Stimulated activated naive CD4-positive, alpha-beta T cell (primary cell): ENCODE measurements at places on chromosomes 12 and 14.

- DNase-seq = no peak
These were observed 1.7 kb upstream of the C12orf43 start for GRCh38 chr12:121017966-121018491.

- no peak for DNase-seq
These were observed 365.9 kb upstream of the NOVA1 start for GRCh38 chr14:26963711-26964110.

DNA sequence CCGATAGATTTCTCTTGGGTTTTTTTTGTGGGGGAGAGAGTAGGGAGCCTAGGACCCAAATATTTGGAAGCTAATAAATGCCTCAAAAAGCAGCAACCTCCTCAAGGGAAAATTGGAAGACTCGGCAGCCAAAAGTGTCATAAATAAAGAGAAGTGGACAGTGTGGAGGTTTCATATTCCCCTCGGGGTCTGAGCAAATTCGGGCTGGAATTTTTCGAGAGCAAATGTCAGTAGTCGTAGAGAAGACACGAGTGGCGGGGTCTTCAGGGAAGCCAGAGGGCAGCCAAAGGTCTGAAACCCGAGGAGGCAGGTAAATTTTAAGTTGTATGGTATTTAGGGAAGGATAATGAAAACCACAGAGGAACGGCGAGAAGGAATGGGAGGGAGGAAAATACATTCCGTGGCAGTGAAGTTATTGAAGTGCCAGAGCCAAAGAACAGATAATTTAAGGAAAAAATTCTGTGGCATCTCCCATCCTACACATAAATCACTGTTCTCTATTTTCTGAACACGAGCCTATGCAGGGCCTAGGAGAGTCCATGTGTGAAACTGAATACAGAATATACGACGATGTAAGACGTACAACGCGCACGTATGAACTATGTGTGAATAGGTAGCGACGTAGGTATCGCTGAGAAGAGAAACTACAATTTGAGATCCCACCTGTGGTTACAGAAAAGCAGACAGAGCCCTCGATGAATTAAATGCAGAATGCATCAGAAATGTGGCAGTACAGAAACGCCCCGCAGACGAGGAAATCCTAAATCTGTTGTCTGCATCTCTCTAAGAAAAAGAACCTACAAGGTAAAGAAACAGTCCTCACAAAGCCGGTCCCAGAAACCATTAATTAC is 12.9 kb downstream of the BCL11B start:
- peak; percentile 66 for DNase-seq

DNA sequence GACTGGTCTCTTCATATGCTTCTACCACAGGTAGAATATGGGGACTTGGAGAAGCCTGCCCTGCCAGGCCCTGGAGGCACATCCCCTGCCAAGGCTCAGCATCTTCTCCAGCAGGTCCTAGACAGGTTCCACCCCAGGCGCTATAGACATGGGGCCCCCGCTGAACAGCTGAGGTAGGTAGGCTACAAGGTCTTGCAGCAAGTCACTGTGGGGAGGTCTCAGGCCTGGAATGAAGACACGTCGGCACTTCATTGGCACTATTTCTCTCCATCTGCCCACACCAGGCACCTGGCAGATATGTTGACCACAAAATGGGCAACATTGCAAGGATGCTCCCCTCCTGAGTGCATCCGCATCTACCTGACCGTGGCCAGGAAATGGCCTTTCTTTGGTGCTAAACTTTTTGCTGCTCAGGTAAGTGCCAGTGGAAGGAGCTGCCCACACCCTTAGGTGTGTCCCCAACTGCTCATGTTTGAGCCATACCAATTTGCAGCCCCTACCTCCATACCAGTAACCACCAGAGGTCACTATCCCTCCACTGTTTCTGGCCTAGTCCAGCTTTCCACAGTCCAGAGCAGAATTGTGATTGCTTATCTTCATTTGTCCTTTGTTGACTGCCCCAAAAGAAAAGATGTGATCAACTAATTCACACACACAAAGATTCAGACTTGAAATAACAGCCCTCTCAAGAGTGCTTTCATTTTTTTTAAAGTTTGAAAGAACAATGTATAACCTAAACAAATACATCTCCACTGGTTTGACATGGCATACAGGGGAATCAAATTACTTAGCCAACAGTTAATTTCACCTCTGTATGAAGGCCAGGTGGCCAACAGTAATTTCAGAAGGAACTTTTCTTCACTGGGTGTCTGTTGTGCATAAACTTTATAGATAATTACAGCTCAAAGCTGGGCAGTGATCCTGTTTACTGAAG is 16.1 kb downstream of the PIGH start:
- DNase-seq = no peak

DNA sequence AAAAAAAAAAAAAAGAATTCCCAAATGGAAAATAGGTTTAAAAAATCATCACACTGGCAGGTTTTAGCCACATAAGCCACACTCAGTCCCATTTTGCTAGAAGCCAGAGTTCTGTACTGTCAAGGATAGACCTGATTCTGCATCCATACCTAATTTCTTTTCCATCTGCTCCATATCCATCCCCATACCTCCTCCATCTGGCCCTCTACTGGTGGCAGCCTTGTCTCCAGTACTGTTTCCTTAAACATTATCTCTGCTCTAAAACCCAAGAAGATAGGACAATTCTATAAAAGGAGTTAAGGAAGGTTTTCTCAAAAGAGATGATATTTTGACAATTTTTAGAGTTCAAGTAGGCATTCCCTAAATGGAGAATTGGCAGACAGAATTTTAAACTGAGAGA is 26.0 kb upstream of the RXYLT1 start:
- no peak for DNase-seq

- DNase-seq = no peak
These were observed 51.0 kb downstream of the SPTLC2 start for GRCh38 chr14:77565289-77565993.
